ENCODE measurements at places on chromosomes 2 and 18.

- DNase-seq: no peak
Observed at GRCh38 chr2:152094014-152094413, 4.8 kb downstream of the CACNB4 start.

DNA sequence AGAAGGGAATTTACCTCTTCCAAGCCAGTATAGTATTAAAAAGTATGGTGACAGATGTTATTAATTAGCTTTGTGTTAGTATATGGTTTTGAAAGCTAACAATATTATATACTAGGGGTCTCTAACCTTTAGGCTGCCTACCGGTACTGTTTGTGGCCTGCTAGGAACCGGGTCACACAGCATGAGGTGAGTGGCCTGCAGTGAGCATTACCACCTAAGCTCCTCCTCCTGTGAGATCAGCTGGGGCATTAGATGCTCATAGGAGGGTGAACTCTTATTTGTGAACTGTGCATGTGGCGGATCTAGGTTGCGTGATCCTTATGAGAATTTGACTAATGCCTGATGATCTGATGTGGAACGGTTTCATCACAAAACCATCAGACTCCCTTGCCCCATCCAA lies 583.4 kb upstream of the CDH2 start:
- no peak for DNase-seq

GRCh38 chr2:98463081-98463481 lies 18.4 kb downstream of the INPP4A start:
- DNase-seq: no peak

GRCh38 chr2:161238560-161239325 lies 69.5 kb upstream of the PSMD14 start:
- DNase-seq: peak; percentile 75

DNA sequence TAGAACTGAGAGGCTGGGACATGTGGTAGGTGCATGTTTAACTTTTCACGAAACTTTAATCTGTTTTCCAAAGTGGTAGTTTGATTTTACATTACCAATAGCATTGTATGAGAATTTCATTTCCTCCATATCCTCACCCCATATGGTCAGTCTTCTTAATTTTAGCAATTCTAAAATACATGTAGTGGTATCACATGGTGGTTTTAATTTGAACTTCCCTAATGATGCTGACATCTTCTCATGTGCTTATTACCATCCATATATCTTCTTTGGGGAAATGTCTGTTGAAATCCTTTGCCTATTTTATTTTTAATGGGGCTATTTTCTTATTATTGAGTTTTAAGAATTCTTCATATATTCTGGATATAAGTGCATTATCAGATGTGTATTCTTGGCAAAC lies 89.3 kb downstream of the BCL2L11 start:
- no peak for DNase-seq
